ENCODE measurements at places on chromosomes 5 and 9.

DNA sequence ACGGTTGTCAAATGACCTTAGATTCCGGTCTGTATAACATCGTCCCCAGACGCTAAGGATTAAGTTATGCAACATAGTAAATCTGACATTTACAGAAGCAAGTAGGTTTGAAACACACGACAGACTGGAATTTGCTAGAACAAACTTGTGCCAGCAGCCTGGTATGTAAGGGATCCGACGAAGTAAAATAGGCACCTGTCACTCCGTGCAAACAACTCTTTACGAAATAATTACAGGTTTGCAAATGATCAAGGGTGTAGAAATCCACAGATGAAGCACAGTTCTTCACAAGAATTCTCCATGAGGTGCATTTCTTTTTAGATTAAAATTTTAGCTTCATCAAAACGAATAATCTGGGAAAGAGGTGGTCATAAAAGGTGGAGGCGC, 508 bp downstream of the MOCS2 start:
- no peak for DNase-seq

DNA sequence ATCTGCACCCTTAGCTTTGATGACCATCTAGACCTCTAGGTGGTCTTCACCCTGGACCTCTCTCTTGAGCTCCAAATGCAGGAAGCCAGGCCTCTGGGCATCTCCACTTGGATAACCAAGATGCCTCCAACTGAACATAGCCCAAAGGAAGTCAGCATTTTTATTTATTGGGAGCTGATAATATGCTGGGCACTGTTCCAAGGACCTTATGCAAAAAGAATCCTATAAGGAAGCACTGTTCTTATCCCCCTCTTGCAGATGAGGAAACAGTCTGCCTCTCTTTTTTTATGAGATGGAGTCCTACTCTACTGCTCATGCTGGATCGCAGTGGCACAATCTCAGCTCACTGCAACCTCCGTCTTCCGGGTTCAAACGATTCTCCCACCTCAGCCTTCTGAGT, 219.9 kb downstream of the CDK5RAP2 start:
- DNase-seq = no peak

DNA sequence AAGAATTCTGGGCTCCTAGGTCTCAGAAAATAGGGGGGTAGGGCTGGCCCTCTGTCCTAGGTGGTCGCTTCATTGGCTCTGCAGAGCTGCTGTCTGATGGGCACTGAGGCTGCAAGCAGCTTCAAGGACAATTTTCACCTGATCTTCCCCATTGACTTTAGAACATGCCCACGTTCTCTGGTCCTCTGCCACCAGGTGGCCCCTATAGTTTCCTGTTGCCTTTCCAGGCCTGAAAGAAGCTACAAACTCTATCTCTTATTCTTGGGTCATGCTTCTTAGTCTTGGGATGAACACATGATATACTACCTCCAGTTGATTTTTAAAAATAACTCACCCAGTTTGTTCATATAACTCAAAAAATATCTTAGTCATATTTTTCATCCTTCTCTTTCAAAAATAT, 26.3 kb downstream of the SPZ1 start:
- no peak for DNase-seq

DNA sequence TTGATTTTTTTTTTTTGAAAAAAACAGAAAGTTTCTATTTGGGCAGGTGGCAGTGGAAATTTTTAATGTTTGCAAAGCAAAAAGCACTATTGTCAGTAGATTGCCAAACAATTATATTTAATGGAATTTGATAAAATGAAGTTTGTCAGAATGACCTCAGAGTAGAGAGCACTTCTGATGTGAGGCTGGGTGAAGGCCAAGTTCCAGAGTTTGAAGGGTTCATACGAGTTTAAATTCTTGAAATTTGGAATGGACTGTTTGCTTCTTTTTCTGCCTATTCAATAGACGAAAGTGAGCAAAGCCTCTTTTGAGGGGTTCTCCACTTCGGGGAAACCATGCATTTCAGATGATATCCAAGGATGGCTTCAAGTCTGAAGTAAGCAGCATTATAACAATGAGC, 7.4 kb downstream of the SHC3 start:
- no peak for DNase-seq

- no peak for DNase-seq
Observed at GRCh38 chr9:136341042-136341655, 13.8 kb downstream of the GPSM1 start.
